Nephron progenitor cell (in vitro differentiated cells): ENCODE measurements at places on chromosomes 7 and 10.

GRCh38 chr7:140685407-140686087 lies 11.0 kb upstream of the NDUFB2 start:
- DNase-seq = no peak

GRCh38 chr10:92829786-92830377 lies 18.4 kb upstream of the EXOC6 start:
- no peak for DNase-seq

- DNase-seq = no peak
These were observed 238.9 kb upstream of the ETV1 start for GRCh38 chr7:14228341-14228740.

- no peak for DNase-seq
These were observed 595.2 kb downstream of the AUTS2 start for GRCh38 chr7:70193514-70193913.

- peak; percentile 23 for DNase-seq
These were observed 228.8 kb downstream of the TRIL start for GRCh38 chr7:28729281-28729680.

- no peak for DNase-seq
These were observed 13.1 kb downstream of the LSM5 start for GRCh38 chr7:32476816-32477648.

- DNase-seq = no peak
These were observed 154.9 kb upstream of the TMEM72 start for GRCh38 chr10:44756216-44756615.

DNA sequence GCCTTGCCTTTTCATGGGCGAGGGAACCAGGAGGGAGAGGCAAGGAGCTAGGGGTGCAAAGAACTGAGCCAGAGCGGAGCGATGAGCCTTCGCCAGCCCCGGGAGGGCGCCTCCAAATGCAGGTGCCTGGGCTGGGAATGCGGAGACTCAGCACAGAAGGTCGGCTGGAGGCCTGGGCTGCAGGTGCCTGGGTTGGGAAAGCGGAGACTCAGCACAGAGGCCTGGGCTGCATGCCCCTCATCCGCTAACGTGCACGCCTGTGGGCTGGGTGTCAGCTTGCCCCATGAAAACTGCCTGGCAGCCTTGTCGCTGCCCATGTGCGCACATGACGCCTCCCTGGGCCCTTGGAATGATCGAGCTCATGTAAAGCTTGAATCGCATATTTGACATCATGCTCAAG lies 51.8 kb downstream of the POM121L12 start:
- DNase-seq = no peak

- DNase-seq = no peak
These were observed 22.6 kb upstream of the TRIM8 start for GRCh38 chr10:102621443-102622325.

- no peak for DNase-seq
These were observed 249.1 kb downstream of the KCND2 start for GRCh38 chr7:120521761-120522737.

DNA sequence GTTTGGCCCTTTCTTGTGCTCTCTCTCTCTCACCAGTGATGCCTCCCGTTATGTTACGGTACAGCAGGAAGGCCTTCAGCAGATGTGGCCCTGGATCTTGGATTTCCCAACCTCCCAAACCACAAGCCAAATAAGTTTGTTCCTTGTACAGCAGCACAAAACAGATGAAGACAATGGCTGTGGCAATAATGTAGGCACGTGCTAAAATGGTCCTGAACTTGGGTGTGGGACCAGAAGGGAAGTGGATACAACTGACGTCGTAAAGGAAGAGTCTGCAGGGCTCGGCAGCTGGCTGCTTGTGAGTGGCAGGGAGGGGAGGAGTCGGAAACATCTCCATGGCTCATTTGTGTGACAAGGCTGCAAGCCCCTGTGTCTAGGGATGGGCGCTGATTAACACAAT lies 26.8 kb downstream of the PROSER2 start:
- no peak for DNase-seq

- no peak for DNase-seq
These were observed 45.5 kb upstream of the SLC29A4 start for GRCh38 chr7:5237286-5237685.

DNA sequence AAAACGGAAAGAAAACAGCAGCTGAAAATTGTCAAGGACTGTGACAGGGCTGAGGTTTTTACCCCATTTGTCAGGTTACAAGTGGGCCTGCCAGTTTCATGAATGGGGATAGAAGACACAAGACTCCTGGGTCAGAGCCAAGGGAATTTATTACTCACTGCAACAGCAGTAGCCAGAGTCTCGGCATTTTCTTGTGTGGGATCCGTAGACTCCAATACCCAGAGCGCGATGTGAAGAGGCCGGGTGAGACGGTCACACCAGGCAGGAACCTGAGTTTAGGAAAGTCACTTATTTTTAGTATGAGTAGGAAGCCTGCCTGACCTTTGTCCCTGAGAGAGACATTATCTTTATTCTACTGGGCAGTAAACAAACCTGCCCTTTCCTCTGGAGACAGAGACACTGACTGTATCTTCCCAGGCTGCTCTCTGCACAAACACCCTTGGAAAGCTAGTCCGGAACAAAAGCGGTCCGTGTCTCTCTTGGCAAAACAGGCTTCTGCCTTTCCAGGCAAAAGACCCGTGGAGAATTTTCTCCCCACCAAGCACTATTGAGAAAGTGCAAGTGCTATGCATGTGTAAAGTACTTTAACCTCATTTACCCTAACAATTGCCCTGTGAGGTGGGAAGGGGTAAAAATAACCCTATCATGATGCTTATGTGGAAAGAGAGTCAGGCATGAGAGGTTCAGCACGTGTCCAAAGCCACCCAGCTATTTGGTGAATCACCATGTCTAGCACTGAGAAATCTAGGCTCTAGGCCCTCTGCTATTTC lies 58.4 kb downstream of the JCAD start:
- no peak for DNase-seq

DNA sequence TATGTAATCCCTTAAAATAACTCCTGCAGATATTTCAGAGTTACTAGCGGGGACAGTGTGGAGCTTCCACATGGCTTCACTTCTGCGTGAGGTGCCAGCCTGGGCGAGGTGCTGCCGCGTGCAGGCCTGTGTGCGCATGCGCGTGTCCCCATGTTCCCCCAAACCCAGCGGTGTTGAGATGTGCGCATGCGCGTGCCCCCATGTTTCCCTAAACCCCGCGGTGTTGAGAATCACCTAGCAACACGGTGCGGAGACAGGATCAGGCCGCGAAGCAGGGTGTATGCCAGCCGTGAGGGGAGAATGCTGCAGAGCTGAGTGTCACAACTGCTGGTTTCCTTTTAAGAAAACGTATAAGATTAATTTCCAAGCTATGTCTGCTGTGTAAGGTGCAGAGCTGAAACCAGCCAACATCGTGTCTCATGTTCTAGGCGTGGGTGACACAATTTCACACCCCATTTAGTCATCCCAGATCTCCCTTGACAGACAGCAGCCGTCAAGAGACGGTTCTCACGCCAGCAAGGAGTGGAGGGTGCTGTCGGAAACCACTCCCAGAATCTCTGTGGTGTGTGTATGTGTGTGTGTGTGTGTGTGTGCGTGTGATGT lies 71.9 kb upstream of the ADARB2 start:
- DNase-seq = no peak

GRCh38 chr10:6300106-6300783 lies 97.5 kb downstream of the PFKFB3 start:
- DNase-seq = no peak

DNA sequence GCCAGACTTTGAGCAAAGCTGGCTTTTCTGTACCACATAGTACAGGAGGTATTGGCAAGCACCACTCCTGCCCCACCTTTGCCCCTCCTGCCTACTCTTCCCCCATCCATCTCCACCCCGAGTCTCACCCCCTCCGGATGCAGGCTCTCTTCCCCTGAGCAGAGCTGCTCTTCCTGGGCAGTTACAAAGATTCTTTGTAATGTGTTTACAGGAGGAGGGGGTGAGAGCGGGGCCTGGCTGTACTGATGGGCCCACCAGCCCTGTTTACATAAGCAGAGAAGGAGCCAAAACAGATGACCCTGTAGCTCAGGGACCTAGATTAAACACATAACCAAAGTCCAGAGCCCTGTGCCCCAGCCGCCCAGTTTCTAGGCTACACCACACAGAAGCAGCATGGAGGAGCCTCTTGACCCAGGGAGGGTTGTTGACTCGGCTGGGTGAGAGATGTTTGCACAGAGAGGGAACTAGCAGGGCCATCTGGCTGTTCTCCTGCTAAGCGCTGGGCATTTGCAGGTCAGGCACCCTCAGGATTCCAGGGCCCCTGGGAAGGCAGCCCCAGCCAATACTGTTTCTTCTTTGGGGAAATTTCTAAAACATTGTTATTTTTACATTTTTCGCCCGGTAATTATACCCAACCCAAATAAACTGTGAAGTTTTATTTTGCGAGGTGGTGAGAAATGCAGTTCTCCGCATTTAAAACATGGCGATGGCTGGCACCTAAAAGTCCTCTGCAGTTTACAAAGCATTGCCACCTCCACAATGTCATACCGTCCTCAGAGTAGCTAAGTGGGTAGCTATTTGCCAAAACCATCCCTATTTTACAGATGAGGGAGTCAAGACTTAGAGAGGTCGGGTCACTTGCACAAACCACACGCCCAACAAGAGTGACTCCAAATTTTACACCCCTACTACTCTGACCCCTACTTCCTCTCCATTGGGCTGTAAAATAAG lies 11.4 kb upstream of the ZKSCAN1 start:
- DNase-seq = no peak

- no peak for DNase-seq
These were observed 232.0 kb downstream of the MDFIC start for GRCh38 chr7:115153769-115154477.

GRCh38 chr10:77357185-77357584 lies 280.4 kb downstream of the KCNMA1 start:
- DNase-seq = no peak

DNA sequence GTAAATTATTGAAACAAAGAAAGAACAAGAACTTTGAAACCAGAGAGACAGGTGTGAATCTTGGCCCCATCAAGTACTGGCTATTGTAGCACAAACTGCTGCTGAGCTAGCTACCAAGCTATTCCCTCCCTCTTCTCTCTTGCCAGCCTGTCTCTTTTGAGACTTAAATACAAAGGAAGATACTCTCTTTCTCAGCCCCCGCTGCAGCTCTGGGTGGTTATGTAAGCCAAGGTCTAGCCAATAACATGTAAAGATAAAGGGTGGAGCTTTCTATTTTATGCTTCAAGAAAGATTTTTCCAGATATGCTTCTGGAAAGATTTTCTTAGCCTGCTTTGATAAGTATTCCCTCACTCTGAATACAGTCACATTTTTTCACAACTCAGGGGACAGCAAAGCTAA lies 17.2 kb downstream of the BAZ1B start:
- DNase-seq = no peak

- DNase-seq = no peak
These were observed 11.6 kb upstream of the BNIP3 start for GRCh38 chr10:131993275-131993674.

DNA sequence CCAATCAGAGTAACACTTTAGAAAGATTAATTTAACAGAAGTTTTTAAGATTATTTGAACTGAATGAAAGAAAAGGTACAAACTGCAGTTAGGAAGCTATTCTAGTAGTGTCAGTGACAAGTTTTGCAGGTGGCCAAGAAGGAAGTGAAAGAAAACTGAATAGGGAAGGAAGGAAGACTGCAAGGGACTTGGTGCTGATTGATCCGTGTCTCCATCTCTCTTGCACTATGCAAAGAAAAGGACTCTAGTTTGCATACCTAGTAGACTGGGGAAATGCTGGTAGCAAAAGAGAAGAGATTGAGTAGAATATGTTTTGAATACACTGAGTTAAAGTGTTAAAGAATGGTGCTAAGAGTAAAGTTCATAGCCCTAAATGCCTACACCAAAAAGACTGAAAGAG lies 33.0 kb downstream of the OR6V1 start:
- no peak for DNase-seq

DNA sequence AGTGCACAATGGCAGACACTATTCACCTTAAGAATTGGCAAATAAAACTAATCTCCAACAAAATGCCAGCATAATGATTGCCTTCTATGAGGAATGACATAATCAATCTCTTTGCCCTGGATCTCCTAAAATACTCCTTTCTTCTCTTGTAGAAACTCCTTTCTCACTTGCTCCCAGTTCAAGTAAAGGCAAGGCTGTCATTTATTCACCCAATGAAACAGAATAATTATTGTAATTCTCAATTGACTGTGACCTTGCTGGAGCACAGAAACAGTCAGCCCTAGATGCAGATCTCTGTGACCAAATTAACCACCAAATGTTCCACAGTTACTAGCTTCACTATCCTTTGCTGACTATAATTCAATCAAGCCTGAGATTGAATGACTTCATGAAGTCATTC lies 99.3 kb downstream of the SEMA3C start:
- DNase-seq = no peak

- no peak for DNase-seq
These were observed 8.0 kb downstream of the LRRN3 start for GRCh38 chr7:111098926-111099250.

DNA sequence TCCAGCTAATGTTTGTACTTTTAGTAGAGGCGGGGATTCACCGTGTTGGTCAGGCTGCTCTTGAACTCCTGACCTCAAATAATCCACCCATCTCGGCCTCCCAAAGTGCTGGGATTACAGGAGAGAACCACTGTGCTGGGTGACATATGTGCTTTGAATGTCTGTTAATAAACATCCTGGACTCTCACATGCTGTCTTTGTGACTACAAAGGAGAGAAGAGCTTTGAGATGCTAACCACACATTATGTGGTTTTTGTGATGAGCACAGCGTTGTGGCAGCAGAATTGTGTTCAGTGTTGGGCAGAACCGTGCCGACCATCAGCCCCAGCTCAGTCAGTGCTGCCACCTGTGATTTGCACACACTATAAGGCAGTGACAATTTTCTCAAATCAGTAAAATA lies 500.1 kb upstream of the KLF6 start:
- no peak for DNase-seq

GRCh38 chr7:83677180-83677866 lies 28.4 kb upstream of the SEMA3E start:
- DNase-seq = no peak

GRCh38 chr7:126657137-126657536 lies 595.6 kb downstream of the GRM8 start:
- no peak for DNase-seq

GRCh38 chr7:101626758-101627157 lies 2.3 kb downstream of the MYL10 start:
- DNase-seq = no peak
